ENCODE measurements at places on chromosomes 7 and 10. TPM values are rescaled to one million over a fixed set of nuclear protein-coding genes. Genes with fewer than 3 reads are reported as not detected.
A peak's percentile ranks its signal among the peaks of the same experiment; 100 is the strongest.

GRCh38 chr10:106682175-106682574, 482.3 kb downstream of the SORCS1 start:
- peak; percentile 31 for DNase-seq

DNA sequence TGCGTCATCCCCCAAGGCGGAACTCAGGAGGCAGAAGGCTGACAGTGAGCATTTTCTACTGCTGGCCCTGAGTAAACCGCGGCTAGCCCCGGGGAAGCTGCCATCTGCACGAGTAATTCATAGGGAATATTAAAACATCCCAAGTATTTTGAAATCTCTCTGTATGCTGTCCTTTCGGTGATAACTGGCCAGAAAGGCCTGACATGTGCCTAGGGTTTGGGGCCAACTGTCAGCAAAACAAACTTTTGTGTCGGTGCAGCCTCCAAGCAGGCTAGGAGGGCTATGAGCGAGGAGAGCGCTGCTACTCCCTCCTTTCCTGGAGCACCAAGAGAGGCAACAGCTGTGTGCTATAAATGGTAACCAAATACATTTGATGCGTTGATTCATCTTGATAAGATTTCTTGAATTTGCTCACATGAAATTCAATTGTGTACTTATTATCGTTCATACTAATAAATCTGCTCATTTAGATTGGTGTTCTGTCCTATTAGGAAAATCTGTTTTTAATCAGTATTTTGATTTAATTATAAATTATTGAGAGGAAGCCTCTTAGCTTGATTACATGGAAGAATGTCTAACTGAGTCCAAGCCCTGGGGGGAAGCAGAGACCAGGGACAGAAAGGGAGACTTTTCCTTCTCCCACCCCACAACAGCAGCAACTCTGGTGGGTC, 124.4 kb upstream of the NPS start:
- no peak for DNase-seq

DNA sequence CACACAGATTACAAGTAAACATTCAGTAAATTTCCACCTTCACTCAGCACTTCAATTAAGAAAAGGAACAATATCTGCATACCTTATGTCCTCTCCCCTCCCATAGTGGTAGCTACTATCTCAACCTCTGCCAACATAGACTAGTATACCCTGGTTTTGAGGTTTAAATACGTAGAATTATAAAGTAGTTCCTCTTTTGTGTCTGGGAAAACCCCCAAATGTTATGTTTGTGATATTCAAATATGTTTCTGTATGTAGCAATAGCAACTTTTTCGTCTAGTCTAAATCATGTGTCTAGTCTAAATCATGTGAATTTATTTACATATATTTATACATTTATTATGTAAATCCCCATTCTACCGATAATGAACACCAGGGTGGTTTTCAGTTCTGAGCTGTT, 13.2 kb upstream of the CAMK2B start:
- no peak for DNase-seq

GRCh38 chr10:82814635-82815034, 939.6 kb downstream of the NRG3 start:
- no peak for DNase-seq

CYP26C1 gene
- total RNA-seq: 0.23 TPM

OPN1SW gene
- total RNA-seq: not detected

SPDYE8 gene
- 0.52 TPM for total RNA-seq

Measured in NCI-H460 (cell line).